Spinal cord (tissue), 10 donors: ENCODE measurements at places on chromosomes 5 and 9. TPM values are rescaled to one million over a fixed set of nuclear protein-coding genes. Genes with fewer than 3 reads are reported as not detected.

- DNase-seq = no peak
Measured at GRCh38 chr9:104339692-104340091, 164.4 kb upstream of the OR13F1 start.

GRCh38 chr9:100167915-100168654 is 69.0 kb downstream of the INVS start:
- peak; percentile 11 for DNase-seq

GRCh38 chr9:16223074-16223871 is 647.2 kb downstream of the BNC2 start:
- DNase-seq = no peak

DNA sequence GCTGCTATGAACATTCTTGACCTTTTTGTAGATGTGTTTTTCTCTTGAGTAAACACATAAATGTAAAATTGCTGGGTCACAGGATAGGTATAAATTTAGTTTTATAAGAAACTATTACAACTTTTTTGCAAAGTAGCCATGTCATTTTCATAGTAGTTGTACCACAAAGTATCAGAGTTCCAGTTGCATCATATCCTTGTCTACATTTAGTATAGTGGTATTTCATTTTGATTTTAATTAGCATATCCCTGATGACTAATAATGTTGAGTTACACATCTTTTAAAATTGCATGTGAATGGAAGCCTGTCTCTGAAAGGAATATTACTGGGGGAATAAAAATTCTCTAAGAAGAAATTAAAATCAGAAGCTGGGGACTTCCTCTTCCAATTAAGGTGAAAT is 85.4 kb downstream of the TMEM161B start:
- no peak for DNase-seq

DNA sequence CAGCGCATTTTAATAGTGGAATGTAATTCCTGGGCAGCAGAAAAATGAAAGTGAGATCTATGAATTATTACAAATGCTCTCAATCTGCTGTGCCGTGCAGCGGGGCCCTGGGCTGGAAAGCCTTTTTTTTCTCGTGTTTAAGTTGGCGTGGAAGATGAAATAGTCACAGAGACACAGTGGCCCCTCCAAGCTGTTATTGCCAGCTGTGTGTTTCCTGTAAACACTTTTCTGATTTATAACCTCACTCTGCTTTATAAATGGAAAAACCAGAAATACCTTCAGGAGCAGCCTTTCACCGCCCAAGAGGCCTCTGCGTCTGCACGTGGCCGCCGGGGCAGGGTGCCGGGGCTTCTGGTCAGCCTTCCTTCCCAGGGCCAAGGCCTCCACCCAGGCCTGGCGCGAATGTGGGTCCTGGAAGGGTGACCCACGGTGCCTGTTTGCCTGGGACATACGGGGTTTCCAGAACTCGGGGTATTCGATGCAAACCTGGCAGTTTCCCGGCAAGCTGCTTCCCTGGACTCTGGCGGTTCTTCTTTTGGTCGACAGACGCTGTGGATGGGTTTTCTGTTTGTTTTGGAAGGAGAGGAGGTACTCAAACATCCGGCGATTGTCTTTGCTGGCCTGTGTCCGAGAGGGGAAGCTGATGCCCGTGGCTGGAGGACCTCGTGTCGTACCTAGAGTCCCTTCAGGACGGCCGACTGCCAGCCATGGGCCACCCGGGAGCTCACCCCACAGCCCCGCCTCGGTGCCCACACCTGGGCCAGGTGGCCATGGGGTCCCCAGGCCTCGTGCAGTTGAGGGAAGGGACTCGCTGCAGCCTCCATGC is 256.7 kb downstream of the PARP8 start:
- no peak for DNase-seq

DNA sequence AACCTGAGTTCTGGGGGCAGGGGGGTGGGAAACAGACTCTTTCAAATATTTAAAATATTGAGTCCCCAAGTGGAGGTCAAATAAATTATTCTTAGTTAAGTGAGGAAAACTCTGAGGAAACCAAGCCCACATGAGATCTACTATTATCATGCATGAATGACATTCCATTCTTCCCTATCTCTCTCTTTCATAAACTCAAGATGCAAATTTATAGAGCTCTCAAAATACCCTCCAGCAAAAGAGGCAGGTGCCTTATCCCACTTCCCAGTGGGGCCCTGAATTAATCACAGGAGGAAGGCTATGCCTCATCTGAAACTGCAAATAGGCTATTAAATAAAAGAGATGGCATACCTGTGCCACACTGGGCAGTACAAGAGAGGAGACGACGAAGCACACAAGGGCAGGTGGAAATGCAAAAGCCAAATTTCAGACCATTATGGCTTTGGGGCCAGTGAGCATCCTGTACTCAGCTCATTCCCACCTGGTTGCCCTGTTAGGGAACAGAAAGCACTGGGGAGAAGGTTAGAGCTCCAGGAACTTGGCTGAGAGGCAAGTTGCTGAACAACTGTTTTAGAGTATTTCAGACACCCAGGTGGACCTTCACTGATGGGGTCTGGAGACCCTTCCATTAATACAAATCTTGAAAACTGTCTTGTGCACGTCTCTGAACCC is 102.2 kb upstream of the EQTN start:
- DNase-seq = no peak

GRCh38 chr5:35134278-35135030 is 86.7 kb upstream of the AGXT2 start:
- no peak for DNase-seq

- no peak for DNase-seq
Measured at GRCh38 chr5:149299451-149300054, 27.9 kb downstream of the AFAP1L1 start.

OLFML2A gene
- total RNA-seq = 29.6 TPM

GRCh38 chr5:98263084-98263483 is 510.4 kb upstream of the RGMB start:
- no peak for DNase-seq

GRCh38 chr9:113955076-113955752 is 79.1 kb downstream of the ZNF618 start:
- no peak for DNase-seq

GRCh38 chr9:93955111-93955980 is at the start of gene BARX1:
Gene BARX1 (minus strand): TSS chr9:93955355. CDS start chr9:93955146, 209 bp downstream.
- DNase-seq = no peak

DNA sequence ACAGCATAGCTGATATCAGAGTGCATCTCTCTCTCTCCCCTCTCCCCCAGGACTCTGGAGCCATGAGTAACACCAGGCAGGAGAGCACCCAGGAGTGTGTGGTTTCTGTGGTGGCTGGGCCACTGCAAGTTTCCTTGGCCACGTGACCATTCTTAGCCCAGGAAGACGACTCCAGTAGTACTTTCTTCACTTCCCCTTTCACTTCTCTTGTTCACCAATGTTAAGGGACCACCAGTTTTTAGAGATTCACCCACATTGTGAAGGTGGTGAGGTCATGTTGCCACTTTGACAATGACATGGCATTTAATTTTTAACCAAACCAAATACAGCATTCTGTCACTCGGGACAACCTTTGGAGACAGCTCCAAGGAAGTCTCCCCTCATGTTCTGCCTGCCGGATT is 17.9 kb upstream of the DAPK1 start:
- no peak for DNase-seq

RCL1 gene
- 32.0 TPM for total RNA-seq

GABRA6 gene
- not detected for total RNA-seq

- no peak for DNase-seq
Measured at GRCh38 chr9:111467778-111468367, 16.3 kb downstream of the ECPAS start.

CCNO gene
- 2.3 TPM for total RNA-seq

- no peak for DNase-seq
Measured at GRCh38 chr5:135873831-135874230, 21.8 kb downstream of the IL9 start.

GRCh38 chr5:39526914-39527477 is 102.2 kb upstream of the DAB2 start:
- DNase-seq = no peak

DNA sequence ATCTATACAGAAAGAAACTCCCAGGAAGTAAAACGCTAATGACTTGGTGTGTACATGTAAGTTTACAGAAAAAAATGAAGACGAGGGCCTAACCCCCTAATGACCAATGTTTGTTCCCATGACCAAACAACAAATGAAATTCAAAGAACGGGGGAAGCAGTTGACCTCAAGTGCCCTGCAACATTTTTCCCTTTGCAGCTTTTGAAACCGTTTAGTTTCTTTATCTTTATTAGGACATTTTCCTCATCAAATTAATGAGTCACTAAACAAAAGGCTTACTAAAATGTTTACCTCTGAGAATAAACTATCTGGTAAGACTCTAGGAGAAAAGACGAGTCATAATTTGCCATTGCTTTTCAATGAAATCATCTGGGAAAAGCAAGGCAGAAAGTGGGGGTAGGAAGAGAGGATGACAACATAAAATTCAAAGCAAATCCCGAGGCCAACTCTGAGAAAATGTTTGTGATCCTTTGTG is 57.4 kb downstream of the LHFPL2 start:
- no peak for DNase-seq

DNA sequence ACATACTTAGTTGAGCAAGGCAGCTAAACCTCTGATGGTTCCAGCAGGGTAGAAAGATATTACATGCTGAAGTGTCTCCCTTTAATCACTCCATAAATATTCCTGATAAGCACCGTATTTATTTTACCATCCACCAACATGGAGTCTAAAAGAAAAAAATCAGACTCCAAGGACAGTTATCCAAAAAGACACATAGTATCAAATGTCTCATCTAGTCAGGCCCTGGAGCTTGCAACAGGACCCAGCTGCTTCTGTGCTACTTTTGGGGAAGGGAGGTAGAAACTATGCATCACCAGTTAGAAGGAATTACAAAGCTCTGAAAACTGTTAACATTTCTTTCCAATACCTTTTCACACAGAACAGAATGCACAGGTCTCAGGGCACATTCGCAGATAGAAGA is 88.1 kb downstream of the S1PR3 start:
- DNase-seq = no peak

DNA sequence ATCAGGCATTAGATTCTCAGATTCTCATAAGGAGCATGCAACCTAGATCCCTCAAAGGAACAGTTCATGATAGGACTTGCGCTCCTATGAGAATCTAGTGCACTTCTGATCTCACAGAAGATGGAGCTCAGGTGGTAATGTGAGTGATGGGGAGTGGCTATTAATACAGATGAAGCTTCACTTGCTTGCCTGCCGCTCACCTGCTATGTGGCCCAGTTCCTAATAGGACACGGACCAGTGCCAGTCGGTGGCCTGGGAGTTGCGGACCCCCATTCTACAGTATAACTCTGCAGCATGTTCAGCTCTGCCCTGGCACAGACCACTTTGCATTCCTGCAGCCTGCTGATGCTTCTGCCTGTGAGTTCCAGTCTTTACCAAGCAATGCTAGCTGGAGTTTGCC is 581.3 kb upstream of the KLF4 start:
- DNase-seq = no peak

PGM5 gene
- total RNA-seq = 16.8 TPM

GRCh38 chr5:3657364-3658022 is 61.9 kb downstream of the IRX1 start:
- no peak for DNase-seq

PCDHB7 gene
- 5.2 TPM for total RNA-seq

GRCh38 chr9:105886136-105886535 is 191.8 kb downstream of the TMEM38B start:
- DNase-seq = no peak

ANKRD31 gene
- 0.50 TPM for total RNA-seq

- no peak for DNase-seq
Measured at GRCh38 chr9:38276771-38277439, 115.6 kb upstream of the ALDH1B1 start.

DNA sequence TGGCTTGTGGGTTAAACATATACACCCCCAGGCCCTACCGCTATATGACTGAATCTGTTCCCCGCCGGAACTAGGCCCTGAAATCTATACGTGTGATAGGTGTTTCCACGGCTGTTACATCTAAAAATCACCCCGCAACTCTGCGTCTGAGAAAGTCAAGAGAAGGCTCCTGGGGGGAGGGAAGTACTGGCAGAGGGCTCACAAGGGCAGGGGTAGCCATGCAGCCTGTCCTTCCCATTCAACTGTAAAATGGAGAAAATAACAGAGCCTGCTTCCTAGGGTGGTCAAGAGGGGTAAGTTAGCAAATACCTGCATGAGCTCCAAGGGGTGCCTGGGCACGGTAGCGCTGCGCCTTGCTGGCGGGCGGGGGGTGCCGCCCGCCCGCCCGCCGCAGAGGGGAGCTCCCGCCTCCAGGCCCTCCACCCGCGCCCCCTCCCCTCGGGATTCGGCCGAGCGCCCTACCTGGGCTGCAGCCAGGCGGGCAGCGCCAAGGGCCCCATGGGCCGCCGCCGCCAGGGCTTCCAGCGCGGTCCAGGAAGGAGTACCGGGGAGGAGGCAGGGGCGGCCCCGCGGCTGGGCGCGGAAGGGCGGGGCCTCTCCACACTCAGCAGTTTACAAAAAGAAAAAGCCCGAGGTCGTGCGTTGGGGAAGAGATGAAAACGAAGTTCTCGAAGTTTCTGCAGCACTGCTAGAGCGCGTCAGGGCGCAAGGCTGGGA is at the start of gene HACD4:
Gene HACD4 (minus strand): TSS at position 550 of the 717 bp plus-strand sequence. CDS start 50 bp downstream, at position 500.
- peak; percentile 39 for DNase-seq

DNA sequence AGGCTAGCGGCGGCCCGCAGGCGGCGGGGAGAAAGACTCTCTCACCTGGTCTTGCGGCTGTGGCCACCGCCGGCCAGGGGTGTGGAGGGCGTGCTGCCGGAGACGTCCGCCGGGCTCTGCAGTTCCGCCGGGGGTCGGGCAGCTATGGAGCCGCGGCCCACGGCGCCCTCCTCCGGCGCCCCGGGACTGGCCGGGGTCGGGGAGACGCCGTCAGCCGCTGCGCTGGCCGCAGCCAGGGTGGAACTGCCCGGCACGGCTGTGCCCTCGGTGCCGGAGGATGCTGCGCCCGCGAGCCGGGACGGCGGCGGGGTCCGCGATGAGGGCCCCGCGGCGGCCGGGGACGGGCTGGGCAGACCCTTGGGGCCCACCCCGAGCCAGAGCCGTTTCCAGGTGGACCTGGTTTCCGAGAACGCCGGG is 253 bp downstream of the SLC12A2 start:
- DNase-seq = no peak

- no peak for DNase-seq
Measured at GRCh38 chr5:171418982-171419687, at the start of gene FGF18. Gene FGF18 (plus strand): TSS chr5:171419647. CDS start chr5:171420200, 553 bp downstream.

DNA sequence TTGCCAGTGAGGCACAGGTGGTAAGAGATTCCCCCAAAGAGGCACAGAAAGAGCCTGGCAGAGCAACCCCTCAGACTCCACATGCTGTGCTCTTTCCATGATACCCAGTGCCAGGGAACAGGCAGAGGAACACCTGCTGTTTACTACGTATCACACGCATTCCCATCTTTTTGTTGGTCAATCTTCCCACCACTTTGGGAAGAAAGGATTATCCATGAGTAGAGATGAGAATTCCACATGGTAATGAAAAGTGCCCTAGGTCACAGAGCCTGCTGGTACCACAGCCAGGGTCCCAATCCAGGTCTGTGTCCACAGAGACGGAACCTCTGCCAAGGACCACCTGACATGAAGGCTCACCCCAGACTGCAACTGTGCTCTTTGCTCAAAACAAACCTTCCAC is 86.6 kb downstream of the LHFPL2 start:
- DNase-seq = no peak

CCL21 gene
- 0.44 TPM for total RNA-seq

PCDHGA9 gene
- total RNA-seq = 10.9 TPM

HAVCR1 gene
- total RNA-seq = 0.20 TPM
